ENCODE measurements at places on chromosomes 7 and 10. TPM values are rescaled to one million over a fixed set of nuclear protein-coding genes. Genes with fewer than 3 reads are reported as not detected.

NPFFR1 gene
- 0.03 TPM for total RNA-seq

LMTK2 gene
- total RNA-seq: 31.2 TPM

TRDMT1 gene
- total RNA-seq: 6.0 TPM

OR2A5 gene
- not detected for total RNA-seq

OIT3 gene
- total RNA-seq: 0.40 TPM

TBRG4 gene
- total RNA-seq: 58.0 TPM

HOXA7 gene
- not detected for total RNA-seq

TMEM106B gene
- total RNA-seq: 57.6 TPM

HOGA1 gene
- total RNA-seq: 13.3 TPM

CALHM1 gene
- total RNA-seq: not detected

OR9A2 gene
- total RNA-seq: not detected

CALHM3 gene
- not detected for total RNA-seq

PSD gene
- total RNA-seq: 106 TPM

SPDYE18 gene
- 0.72 TPM for total RNA-seq

GSTO2 gene
- 17.2 TPM for total RNA-seq

HOXA6 gene
- total RNA-seq: 0.29 TPM

MYOZ1 gene
- total RNA-seq: 0.52 TPM

SPDYE6 gene
- not detected for total RNA-seq

- no peak for DNase-seq
Measured at GRCh38 chr10:132835848-132836233, 49.9 kb upstream of the NKX6-2 start.

- no peak for DNase-seq
Measured at GRCh38 chr7:133530682-133531081, 277.8 kb downstream of the EXOC4 start.

DNA sequence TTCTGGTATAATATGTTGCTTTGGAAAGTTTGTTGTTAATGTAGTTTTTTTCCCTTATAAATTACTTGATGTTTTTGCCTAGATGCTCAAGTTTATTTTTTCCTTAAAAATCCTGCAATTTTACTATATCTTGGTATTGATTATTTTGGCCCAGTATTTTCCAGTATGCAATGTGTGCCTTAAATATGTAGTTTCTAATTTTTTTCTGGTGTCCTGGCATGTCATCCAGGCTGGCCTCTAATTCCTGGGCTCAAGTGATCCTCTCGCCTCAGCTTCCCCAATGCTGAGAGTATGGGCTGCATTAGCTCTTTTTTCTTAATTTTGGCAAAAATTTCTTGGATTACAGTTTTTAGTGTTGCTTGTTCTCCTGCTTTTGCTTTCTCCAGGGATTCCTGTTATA, 57.6 kb downstream of the BMPR1A start:
- DNase-seq: no peak

GRCh38 chr10:103748020-103748419, 107.4 kb downstream of the SH3PXD2A start:
- no peak for DNase-seq

- DNase-seq: no peak
Measured at GRCh38 chr7:33901199-33901598, 4.1 kb upstream of the BMPER start.

DNA sequence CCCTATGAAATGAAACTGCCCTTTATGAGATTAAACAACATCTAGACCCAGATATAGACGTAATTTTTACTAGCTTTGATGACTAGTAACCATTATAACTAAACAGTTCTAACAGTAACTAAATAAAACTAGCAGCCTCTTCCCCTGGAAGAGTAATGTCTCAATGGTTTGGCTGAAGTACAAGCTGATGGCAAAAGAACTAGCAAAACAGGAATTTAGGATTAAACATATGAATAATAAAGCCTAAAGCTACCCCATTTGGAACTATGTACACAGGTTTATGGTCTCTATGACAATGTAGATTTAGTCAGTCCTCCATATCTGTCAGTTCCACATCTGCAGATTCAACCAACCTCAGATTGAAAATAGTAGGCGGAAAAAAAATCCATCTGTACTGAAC, 6.4 kb downstream of the DPY19L1 start:
- no peak for DNase-seq

DNA sequence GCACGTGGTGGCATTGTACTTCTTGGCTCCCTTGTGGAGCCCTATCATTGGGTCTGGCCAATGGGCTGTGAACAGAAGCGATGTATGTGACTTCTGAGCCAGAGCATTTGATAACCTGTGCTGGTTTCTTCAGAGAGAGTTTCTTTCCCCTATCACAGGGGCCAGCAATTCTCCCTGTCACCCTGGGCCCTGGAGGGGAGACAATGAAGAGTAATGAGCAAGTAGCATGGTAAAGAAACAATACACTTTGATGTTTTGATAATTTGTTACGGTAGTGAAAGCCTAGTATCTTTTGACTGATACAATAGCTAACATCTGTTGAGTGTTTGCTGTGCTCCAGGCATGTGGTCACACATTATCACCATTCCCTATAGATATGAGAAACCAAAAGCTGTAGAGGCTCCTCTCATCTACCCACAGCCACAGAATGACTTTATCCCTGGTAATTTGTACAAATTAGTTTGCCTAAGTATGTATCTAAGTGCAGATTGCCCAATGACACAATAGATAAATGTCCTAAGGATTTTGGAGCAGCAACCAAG, 113.4 kb upstream of the SVIL start:
- no peak for DNase-seq

- no peak for DNase-seq
Measured at GRCh38 chr10:36469585-36469984, 655.8 kb upstream of the ANKRD30A start.

GRCh38 chr7:141534757-141535737, 16.2 kb upstream of the AGK start:
- DNase-seq: no peak

- DNase-seq: no peak
Measured at GRCh38 chr10:45294681-45295080, 20.7 kb downstream of the OR13A1 start.

DNA sequence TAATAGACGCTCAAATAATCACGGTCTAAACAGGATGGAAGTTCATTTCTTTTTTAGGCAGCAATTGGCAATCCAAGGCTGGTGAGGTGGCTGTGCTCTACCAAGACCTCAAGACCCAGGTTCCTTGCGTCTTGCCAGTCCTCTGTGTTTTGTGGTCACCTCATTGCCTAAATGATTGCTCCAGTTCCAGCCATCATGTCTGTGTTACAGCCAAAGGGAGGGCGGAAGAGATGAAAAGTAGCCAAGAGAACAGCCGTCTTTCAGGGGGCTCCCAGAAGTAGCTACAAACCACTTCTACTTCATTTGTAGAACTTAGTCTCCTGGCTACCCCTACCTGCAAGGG, 19.2 kb upstream of the C10orf67 start:
- DNase-seq: no peak

GRCh38 chr10:68537796-68538195, 10.5 kb upstream of the SLC25A16 start:
- no peak for DNase-seq

DNA sequence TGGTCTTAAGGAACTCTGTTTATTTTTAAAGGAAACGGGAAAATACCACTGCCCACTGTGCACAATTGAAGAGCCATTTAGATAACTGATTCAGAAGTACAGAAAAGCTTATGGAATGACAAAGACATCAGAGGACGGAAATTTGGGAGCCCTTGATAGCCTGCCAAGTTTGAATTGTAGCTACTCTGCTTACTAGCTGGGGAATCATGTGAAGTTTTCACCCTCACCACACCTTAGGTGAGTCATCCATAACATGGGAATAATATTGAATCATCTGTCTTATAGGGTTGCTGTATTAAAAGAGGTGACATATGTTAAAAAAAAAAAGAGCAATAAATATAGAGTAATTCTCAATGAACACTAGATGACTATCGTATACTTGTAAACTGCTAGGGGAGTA, 1104.2 kb downstream of the GATA3 start:
- no peak for DNase-seq

- DNase-seq: no peak
Measured at GRCh38 chr10:75018251-75018650, 93.2 kb upstream of the SAMD8 start.

- no peak for DNase-seq
Measured at GRCh38 chr7:88302486-88302885, 4.2 kb downstream of the STEAP4 start.

DNA sequence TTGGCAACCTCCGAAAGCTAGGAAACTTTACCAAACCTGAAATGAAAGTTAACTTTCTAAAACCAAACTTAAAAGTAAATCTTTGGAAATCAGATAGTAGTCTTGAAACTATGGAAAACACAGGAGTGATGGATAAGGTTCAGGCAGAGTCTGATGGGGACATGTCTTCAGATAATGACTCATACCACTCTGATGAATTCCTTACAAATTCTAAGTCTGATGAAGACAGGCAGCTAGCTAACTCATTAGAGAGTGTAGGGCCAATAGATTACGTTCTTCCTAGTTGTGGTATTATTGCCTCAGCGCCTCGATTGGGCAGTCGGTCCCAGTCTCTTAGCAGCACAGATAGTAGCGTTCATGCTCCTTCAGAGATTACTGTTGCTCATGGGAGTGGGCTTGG, 45.9 kb downstream of the MCMBP start:
- no peak for DNase-seq

DNA sequence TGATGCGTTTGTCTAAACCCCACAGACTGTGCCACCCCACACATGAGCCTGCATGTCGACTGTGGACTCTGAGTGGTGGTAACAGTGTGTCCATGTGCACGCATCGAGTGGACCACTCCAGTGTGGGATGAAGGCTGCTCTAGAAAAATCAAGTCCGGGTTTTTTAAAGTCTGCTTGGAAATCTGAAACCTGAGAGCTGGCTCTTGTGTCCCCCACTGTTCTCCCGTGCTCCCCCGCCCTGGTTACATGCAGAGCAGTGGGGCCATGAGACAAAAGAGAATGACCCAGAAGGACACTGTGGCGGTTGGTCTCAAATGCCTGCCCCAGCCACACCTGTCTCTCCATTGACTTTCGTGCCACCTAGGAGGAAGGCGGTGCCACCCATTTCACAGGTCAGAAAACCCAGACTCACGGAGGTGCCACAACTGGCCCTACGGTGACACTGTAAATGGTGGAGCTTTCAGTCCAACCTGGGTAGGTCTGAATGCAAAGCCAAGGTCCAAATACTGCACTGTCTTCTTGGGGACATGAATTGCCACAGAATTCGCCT, 27.3 kb upstream of the PWWP2B start:
- no peak for DNase-seq

DNA sequence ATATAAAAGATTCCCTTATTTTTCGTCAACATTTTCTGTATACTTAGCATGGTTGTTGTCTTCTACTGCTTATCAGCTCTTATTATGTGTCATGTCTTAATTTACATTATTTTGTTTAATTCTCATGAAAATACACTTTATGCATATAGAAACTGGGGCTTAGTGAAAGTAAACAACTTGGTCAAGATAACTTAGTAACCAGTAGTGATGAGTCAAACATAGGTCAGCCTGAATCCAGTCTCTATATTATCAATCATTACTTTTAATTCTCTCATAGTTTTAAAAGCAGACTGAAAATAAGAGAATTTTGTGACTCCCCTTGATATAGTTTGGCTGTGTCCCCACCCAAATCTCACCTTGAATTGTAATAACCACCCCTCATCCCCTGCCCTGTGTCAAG, 119.6 kb upstream of the TPK1 start:
- DNase-seq: no peak

DNA sequence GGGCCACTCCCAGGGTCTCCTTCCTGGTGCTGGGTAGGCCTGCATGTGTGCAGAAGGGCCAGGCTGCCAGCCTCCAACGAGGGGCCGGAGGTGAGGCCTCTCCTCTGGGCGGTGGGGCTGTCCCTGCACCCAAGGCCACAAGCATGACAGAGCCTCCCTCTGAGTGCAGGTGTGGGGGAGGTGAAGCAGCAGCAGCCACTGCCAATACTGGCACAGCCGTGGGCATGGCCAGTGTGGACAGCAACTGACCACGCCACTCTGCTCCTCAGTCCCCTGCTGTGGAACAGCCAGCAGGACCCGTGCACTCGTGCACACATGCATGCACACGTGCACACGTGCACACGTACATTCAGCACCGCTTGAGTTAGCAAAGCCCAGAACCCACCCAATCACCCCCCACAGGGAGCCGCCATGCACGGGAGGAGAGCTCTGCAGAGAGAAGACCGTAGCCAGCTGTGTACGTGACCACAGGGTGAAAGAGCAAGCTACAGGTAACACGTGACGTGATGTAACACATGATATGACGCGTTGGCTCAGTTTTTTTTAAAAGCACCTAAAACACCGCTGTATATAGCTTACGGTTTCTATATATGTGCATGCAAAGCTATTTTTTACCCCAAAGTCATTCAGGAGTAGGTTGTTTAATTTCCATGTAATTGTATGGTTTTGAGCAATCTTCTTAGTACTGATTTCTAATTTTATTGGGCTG, 23.1 kb downstream of the PAPOLB start:
- no peak for DNase-seq

GRCh38 chr10:118207470-118208007, 134.6 kb downstream of the FAM204A start:
- no peak for DNase-seq

GRCh38 chr7:130393841-130394411, 13.6 kb downstream of the CPA1 start:
- DNase-seq: no peak

- no peak for DNase-seq
Measured at GRCh38 chr7:91620827-91621226, 259.7 kb downstream of the MTERF1 start.

GRCh38 chr10:30373596-30374327, 24.7 kb upstream of the MTPAP start:
- DNase-seq: no peak

DNA sequence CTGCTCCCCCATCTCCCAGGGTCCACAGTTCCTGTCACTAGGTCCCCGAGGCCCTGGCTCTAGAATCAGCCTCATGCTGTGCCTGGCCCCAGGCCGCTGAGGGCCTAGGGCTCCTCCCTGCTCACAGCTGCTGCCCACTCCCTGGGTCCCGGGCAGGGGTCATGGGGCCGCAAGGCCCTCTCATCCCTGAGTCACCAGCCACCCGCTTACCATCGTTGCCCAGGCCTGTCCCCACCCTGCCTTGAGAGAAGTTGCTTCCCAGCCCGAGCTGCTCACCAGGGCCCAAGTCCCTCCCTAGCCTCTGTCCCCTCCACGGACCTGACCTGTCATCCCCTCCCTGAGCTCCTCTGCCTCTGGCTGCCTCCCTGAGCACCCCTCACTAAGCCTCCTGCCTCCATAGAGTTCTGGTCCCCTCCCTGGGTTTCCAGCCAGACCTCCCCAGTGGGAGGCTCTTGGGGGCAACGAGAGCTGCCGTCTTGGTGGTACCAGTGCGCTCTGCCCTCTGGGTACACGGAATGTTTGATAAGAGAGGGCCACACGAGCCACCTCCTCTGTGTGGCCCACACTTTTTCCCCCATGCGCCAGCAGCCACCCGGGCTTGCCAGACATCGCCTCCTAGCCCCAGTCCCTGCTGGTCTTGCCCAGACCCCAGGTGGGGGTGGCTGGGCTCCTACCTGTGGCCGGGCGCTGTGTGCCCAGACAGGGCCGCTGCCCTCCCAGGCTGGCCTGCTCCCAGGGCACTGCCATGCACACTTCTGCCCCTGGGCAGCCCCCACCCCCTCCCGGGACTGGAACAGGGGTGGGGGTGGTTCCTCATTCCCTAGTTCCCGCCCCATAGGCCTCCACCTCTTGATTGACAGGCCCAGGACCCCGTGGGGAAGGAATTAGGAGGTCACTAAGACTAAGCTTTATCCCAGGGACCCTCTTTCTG, 21.3 kb downstream of the MLXIPL start:
- no peak for DNase-seq

GRCh38 chr10:86878983-86879713, 78.3 kb downstream of the MMRN2 start:
- no peak for DNase-seq

GRCh38 chr7:12519682-12520009, 50.9 kb upstream of the SCIN start:
- DNase-seq: no peak
